Fibroblast of lung (primary cell): ENCODE measurements at places on chromosomes 6 and 20. TPM values are rescaled to one million over a fixed set of nuclear protein-coding genes. Genes with fewer than 3 reads are reported as not detected.

Gene RBM12
- 29.9 and 31.8 TPM in 2 replicates for total RNA-seq

Gene RIPOR2
- total RNA-seq, result 0.51 and 3.6 TPM in 2 replicates

Gene VNN1
- not detected in 2 replicates for total RNA-seq

Gene TXLNB
- total RNA-seq, result 1.2 and 1.5 TPM in 2 replicates

DNA sequence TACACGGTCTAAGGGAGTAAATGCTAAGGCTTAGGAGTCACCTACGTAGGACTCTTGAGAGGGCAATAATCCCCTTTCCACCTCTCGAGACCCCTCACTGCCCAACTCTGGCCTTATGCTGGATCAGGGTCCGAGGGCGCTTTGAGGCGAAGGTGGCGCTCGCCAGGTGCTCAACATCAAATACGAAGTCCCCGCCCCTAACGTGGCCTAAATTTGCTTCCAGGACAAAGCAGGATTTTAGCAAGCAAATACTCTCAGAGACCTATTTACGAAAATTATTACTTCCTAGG is 406 bp upstream of the TRIM26 start:
- DNase-seq, result no peak

DNA sequence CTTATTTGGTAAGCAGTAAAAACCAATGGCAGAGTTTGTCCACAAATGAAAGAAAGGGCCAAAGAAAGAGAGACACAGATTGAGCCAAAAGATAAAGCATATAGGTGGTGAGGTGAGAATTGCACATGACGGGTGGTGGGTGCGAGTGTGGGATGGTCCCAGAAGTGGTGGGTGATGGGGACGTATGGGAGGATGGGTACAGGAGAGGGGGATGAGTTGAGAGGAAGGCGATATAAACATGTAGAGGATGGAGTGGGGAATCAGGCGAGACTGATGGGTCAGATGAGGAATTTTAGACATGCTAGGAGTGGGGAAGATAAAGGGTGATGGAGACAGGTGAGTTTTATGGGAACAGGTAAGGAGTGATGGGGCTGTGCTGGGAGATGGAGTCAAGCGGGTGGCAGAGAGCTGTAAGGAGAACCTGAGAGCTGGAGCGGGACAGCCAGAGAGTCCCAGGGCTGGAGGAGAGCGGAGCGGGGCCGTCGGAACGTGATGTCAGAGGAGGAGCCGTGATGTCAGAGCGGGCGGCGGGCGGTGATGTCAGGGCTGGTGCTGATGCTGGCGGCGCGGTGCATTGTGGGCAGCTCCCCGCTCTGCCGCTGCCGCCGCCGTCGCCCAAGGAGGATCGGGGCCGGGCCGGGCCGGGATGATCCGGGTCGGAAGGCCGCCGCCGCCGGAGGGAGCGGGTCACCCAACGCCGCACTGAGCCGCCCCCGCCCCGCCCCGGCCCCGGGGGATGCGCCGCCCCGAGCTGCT is at the start of gene TTBK1:
TSS of gene TTBK1 (plus strand) at position 574 of the 756 bp plus-strand sequence. CDS start 3,180 bp downstream, outside the sequence.
- no peak for DNase-seq

DNA sequence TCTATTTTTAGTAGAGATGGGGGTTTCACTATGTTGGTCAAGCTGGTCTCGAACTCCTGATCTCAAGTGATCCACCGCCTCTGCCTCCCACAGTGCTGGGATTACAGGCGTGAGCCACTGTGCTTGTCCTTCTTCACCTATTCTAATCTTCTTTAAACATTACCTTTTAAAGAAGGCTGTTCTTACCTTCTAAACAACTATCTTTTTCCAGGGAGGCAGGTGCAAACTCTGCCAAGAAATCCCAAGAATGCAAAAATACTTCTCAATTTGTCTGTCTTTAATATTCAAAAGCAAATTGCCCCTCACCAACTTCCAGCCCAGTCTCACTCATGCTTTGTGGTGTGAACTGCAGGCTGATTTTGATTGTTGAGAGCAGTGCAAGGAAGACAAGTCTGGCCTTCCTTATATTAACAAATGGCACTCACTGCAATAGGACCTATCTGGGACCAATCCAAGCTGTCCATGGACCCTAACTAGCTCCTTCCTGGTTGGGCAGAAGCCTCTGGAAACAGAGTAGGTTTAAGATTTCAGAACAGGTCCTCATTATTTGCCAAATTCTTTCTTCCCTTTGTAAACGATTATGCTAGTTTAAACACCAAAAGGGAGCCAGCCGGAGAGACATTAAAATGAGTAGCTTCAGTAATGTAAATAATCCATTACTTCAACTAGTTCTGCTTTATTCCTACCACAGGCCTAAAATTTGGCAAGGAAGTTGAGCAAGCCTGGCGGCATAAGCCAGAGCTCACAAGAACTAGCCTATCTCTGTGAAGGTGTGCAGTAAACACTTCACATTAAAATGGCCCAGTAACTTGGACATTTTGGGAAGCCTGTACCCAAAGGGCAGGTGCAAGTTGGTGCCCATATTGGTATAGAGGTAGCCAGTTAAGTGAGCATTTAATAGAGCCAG is 1.6 kb downstream of the SCAND1 start:
- peak; percentile 44 for DNase-seq

GRCh38 chr6:42627674-42628073 is 63.8 kb downstream of the UBR2 start:
- peak; percentile 18 for DNase-seq

DNA sequence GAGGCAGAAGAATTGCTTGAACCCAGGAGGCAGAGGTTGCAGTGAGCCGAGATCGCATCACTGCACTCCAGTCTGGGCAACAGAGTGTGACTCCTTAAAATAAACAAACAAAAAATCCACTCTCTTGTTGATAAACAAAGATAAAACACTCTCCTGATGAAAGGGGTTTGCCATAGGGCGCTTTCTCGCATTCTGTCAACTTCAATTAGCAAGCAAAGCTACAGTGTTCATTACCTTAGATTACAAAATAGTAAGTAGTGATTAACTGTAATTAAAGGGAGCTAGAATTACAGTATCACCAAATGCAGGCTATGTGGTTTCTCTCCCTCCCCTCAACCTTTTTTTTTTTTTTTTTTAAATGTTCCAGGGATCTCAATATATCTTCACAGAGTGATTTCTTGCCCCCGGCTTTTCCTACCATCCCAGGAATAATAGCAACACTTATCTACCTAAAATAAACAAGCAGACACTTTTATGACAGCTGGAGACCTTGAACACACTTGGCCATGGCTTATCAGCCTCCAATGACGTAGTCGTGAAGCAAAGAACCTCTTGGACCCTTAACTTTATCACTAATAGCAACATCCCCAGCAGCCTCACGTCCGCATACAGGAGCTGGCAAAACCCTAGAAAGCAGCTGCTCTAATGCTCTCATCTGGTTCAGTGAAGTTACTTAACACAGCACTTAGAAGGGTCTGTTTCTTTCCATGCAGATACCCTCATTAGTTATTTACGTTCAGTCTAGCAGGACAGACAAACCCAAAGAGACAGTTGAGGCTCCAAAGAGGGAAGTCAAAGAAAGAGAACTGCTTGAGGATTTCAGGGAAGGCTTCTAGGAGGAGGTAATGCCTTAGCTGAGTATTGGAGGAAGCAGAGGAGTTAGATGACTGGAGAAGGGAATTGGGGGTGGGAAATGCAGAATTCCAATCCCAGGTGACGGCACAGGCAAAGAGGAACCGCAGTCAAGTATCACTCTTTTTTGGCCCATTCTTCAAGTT is 37.9 kb upstream of the NEDD9 start:
- peak; percentile 77 for DNase-seq

DNA sequence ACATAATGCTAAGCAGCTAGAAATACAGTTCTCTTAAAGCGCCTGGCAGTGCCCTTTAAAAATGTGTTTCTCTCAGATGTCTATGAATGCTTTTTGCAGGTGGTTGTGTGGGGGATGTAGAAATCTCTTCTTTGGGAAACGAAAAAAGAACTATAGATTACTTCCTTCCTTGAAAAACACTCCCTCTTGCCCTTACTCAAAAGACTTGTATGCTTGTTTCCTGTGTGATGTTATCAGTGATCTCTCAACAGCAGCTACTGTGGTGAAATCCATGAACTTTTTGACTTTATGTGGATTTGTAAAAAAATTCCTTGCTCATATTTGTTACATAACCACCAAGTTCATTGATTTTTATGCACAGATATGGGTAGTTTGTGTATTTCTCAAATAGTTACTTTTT is 916.5 kb downstream of the QKI start:
- DNase-seq, result no peak

DNA sequence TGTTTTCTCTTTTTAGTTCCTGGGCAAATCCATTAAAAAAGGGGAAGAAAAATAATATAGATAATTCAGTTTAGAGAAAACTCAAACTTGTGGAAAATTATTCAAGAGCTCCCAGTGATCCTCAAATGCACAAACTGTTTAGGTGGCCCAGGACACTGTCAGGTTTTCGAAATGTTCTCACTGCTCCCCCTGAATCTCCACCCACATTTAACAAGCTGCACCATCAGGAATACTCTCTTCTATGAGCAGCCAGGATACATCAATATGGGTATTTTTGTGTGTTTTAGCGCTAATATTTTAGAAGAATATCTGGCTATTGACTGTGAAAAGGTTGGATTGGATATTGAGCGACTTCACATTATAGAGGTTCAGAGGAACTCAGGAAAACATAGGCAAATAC is 43.9 kb downstream of the OR2B2 start:
- DNase-seq, result no peak

- peak; percentile 11 for DNase-seq
Measured at GRCh38 chr20:3340443-3340842, 67.0 kb downstream of the DNAAF9 start.

GRCh38 chr20:21166801-21167200 is 40.9 kb downstream of the KIZ start:
- DNase-seq, result no peak

GRCh38 chr6:31041372-31041974 is 31.2 kb downstream of the MUC22 start:
- DNase-seq, result no peak

DNA sequence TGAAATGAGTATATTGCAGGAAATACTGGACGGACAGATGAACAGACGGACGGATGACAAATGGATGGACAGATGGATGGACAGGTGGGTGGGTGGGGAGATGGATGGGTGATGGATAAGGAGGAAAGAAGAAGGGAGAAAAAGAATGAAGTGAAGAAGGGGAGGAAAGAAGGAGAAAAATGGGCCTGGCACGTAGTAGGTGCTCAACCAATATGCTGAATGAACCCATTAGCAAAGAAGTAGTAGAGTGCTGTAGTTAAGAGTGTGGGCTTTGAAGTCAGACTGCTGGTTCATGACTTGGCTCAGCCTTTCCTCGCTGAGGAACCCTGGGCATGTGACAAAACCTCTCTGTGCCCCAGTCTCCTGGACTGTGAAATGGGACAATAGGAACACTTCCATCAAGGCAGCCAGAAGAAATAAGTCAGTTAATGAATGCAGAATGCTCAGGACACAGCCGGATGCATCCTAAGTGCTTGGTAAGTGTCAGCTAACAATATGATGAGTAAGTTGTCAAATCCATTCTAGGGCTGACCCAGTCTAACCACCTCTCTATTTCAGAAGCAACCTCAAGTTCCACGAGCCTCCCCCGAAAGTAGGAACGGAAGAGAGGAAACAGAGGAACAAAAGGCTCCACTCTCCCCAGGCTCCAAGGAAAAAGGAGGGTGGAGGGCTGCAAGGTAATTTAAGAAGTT is 37.9 kb downstream of the PREX1 start:
- DNase-seq, result no peak

DNA sequence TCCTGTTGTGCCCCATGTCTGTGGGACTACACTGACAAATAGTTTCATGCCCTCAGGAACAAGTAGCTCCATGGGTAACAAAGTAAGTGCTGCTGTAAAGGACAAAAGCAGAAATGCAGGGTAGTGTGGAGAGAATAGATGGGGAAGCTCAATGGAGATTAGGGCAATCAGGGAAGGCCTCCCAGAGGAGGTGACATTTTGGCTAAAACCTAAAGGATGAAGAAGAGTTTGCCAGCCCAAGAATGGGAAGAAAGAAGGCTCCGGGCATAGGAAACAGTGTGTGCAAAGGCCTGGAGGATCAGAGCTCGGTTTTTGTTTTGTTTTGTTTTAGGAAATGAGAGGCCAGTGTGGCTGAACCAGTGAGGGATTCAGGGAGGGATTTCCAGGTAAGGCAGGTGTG is 43.6 kb upstream of the FAM83D start:
- DNase-seq, result no peak

DNA sequence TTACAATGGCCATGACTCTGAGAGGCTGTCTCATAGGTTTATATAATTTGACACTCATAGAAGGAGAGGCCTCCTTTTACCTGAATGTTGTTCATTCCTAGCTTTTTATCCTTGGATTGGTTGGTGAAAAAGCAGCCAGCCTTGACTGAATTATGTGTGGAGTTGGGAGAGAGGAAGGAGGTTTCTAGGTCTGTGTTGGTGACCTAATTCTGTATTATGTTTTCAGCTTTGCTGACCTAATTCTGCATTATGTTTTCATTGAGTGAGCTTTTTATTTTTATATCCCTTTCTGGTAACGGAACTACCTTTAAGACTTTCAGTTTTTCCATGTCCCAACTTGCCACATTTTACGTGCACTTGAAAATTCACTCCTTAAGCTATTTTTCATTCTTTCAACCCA is 59.1 kb upstream of the RNF144B start:
- no peak for DNase-seq

GRCh38 chr20:1842281-1842680 is 52.9 kb upstream of the SIRPA start:
- DNase-seq, result no peak

DNA sequence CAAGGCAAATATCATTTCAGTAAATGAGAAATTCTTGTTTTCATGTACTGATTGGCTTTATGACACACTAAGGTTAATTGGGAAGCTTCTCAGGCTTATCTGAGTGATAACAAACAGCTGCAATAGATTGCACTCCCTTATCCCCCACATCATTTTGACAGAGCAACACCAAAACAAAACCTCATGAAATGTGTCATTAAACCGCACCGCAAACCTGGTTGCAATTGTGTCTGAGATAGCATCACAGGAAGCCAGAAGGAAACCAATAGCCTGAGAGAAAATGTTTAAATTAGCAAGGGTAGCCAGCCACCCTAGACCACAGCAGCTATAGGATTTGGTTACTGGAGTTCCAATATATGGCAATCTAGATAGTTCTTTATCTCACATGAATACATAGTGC is 31.6 kb upstream of the LAMA4 start:
- DNase-seq, result no peak

DNA sequence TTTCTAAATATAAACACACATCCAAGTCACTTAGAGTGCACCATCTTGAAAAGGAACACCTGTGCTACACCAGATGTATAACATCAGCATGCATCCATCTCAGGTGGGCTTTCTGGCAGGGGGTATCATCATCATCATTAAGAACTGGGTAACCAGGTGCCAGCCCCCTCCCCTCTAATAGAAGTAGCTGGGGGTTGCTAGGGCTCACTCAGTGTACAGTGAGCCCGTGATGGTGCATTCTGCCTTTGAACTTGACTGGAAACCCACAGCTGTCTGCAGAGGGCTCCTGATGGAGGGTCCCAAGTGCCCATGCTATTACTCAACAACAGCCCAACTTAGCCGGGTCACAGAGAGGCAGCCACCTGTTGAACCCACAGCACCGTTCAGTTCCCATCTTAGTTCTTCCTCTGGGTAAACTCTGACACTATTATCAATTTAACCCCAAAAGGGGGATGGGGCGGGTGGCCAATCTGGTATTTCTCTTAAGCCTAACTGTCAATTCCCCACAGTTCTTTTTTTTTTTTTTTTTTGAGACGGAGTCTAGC is 32.7 kb upstream of the CCND3 start:
- DNase-seq, result no peak
